ENCODE measurements at places on chromosomes 4 and X. TPM values are rescaled to one million over a fixed set of nuclear protein-coding genes. Genes with fewer than 3 reads are reported as not detected.

DNA sequence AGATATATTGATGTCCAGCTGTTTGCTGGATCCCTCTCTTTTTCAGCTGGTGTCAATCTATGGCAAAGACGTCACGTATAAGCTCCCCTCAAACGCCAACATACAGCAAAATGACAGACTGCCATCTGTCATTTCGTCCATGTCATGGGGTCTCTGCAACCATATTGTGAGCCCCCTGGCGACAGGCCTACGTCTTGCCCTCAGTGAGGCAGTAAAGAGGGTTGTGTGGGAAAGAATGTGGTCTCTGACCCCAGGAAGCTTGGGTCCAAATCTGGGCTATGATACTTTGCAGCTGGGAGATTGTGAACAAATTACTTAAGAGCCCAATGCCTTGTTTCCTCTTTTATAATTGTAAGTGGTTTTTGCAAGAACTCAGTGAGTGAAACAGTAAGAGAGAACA, 7.4 kb downstream of the SUPT20HL2 start:
- DNase-seq, result no peak

DNA sequence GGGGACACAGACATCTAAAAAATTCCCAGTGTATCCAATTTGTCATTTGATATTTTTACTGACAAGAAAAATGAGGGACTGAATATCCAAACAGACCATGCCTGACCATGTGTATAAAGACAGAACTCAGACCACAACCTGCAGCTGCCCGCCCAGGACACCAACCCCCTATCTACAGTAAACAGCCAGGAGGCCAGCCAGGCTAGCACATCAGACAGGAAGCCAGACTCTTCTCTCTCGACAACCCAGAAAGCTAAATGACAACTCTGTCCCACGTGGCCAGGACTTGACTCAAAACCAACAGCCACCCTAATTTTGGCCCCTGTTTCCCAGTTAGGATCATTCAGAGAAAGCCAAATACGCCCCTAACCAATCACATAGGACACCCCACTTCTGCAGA, 15.1 kb downstream of the AFAP1 start:
- DNase-seq, result no peak

DNA sequence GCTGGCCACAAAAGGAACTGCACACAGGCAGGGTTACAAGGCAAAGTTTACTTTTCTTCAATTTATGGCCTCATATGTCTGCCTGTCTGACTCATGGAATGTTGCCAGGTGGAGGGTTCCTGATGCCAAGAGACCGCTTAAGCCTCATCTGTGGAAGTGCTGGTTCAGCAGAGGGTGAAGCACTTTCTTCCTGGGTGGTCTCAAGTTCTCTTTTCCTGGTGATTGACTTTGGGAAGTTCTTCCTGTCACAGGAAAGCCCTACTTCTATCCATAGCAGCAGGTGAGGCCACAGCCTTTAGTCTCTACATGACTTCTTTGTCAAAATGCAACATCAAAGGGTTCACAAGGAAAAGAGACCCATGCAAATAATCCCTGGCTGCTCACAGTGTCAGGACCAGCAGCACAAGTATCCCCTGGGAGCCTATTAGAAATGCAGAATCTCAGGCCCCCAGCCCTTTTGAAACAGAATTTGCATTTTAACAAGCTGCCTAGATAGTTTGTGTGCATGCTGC, 81.4 kb upstream of the IGFBP7 start:
- DNase-seq, result peak; percentile 46

DNA sequence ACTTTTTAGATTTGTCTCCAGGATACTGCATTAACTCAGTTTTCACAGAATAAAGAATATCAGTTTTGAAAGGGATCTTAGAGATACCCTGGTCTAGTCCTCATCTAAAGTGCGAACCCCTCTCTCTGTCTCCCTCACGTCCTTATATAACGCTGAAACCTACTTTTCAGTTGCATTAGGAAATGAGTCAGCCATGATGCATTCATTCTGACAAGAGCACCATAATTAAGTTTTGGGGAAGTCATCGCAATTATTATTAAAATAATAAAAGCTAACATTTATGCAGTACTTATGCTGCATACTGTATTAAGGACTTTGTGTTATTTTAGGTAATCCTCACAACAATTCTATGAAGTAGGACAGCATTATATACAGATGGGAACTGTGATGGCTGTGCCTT, 116.1 kb downstream of the REELD1 start:
- DNase-seq, result no peak

GRCh38 chr4:83993774-83994173, 457.9 kb downstream of the GPAT3 start:
- no peak for DNase-seq

GRCh38 chr4:143186212-143186611, 1.5 kb downstream of the USP38 start:
- DNase-seq, result no peak

GRCh38 chr4:53645108-53645507, 53.8 kb upstream of the LNX1 start:
- DNase-seq, result no peak

The CSAG1 gene
- total RNA-seq, result not detected

The TMSB15C gene
- total RNA-seq, result 0.55 TPM

The UFSP2 gene
- total RNA-seq, result 5.2 TPM

The NSG1 gene
- total RNA-seq, result 3.5 TPM

The ENPP6 gene
- not detected for total RNA-seq

Measured in transverse colon (tissue), 4 donors.